Skeletal muscle cell (primary cell): ENCODE measurements at places on chromosomes 6 and 20.

DNA sequence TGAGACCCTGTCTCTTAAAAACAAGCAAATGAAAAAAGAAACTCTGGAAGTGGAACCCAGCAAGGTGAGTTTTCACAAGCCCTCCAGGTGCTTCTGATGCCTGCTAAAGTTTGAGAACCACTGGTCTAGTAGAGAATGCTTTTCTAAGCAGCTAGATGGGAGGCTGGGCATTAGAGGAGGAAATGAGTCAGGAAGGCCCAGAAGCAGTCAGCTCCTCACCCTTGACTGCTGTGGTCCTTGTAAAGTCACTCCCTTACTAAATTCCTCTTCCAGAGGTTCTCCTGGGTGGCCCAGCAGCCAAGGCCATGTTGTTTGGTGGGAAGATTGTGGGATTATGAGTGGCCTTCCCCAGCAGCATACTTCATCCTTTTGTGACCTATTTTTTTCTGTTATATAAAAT, 52.0 kb upstream of the FYN start:
- peak; percentile 52 for DNase-seq

- DNase-seq: peak; percentile 75
Observed at GRCh38 chr6:41941280-41942066, at the start of gene CCND3. Gene CCND3, minus strand, starts transcription at chr6:41941808. Its CDS starts 159 bp downstream, at chr6:41941649.

DNA sequence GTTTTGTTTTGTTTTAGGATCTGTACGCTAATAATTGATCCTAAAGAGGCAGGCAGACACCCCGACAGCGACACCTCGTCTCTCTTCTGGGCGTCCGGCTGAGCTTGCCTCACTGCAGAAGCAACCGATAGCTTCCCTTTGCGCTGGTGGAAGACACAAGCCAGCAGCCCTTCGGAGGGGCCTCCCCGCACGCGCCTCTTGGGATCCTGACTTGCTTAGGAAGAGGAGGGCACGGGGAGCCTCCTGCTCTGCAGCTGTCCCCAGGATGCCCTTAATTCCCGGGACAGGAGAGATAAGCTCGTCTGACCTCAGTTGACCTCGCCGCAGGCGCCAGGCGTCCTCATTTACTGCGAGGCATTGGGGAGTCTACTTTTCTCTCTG, 94.0 kb downstream of the CD83 start:
- no peak for DNase-seq

GRCh38 chr6:27669295-27669623, 196.4 kb upstream of the ZNF184 start:
- no peak for DNase-seq

- DNase-seq: no peak
Observed at GRCh38 chr6:57195457-57195856, 23.3 kb downstream of the BAG2 start.

DNA sequence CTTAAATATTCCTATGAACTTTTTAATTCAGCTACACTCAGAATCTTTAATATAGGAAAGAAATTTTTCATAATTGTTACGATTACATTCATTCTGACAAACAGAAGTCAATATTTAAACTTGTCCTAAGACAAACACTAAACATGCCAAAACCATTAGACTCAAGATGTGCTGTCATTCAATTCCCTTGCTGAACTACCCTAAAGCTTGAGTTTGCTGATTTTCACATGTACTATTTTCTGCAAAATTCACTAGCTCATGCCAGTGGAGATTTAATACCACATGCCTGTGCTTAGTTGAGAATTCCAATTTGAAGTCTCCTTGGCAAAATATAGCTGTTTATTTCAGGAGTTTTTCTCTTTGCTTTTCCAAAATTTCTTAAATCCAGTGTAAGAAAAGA, 448.0 kb downstream of the COL12A1 start:
- no peak for DNase-seq

- no peak for DNase-seq
Observed at GRCh38 chr6:137688230-137688971, 178.7 kb upstream of the TNFAIP3 start.

GRCh38 chr6:156345700-156346099, 431.5 kb upstream of the ARID1B start:
- no peak for DNase-seq

GRCh38 chr6:87925373-87926060, 122.1 kb upstream of the SPACA1 start:
- DNase-seq: no peak

- DNase-seq: no peak
Observed at GRCh38 chr6:4786996-4787395, 10.8 kb downstream of the CDYL start.

GRCh38 chr6:157941101-157941863, 40.4 kb upstream of the SYNJ2 start:
- no peak for DNase-seq

GRCh38 chr20:49037962-49038387, 8.1 kb upstream of the CSE1L start:
- no peak for DNase-seq

DNA sequence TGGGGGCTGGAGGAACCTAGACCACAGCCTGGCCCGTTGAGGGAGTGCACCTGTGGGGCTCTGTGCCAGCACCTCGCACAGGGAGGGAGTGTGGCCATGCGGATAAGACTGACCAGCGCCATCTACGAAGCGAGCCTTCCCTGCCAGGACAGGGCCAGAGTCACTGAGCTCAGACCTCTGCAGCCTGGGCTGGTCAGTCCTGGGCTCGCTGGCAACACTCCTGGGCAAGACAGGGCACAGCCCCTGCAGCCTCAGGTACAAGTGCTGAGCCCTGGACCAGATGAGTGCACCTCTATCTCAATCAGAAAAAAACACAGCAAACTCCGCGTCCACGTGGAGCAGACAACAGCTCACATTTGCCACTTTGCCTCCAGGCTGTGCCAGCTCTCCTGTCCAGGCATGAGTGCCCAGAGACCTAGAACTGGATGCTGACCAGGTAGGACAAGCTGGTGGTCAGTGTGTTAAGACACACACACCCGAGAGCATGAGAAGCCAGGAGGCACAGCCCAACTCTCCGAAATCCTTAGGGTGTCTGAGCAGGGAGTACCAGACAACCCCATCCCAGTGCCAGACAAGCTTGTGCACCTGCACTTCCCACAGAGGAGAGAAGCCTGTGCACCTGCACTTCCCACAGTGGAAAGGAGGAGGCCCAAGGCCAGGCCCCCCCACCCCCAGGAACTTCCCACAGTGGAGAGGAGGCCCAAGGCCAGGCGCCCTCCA, 4.9 kb downstream of the ARFRP1 start:
- DNase-seq: no peak

DNA sequence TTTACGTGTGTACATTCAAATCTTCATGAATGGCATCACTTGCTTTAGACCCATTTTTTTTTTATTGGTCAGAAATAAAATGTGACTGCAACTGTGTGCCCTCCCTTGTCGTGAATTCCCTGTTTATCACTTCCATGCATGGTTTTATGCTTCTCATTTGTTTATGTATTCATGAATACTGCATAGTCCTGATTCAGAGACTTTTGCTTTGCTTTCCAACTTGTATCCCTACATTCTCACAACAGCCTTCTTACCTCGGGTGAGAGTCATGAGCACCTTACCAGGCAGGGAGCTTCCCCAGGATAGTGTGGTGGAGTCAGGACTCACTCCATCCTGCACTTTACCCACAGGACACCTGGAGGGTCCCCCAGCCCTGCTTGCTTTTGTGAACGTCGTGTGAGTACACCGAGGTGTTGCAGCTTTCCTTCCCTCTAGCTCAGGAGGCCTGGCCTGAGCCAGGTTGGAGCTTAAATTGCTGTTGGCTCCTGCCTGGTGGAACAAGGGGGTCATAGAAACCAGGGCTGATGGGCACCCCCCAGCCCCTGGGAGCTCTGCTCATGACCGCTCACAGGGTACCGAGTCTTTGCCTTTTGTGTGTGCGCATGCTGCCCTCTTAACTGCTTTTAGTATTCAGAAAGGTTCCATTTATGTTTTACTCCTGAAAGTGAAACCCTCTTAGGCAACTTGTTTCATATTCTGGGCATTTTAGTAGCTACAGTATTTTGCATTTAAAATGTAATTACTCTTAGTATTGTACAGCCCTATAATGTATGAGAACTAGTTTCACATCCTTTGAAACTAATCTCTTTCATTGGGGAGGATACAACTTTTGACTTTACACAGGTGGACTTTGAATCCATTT, 66.0 kb downstream of the CDS2 start:
- no peak for DNase-seq

GRCh38 chr6:141988954-141989705, 143.6 kb upstream of the GJE1 start:
- DNase-seq: peak; percentile 51

GRCh38 chr6:134712311-134712710, 237.6 kb downstream of the ALDH8A1 start:
- DNase-seq: no peak

DNA sequence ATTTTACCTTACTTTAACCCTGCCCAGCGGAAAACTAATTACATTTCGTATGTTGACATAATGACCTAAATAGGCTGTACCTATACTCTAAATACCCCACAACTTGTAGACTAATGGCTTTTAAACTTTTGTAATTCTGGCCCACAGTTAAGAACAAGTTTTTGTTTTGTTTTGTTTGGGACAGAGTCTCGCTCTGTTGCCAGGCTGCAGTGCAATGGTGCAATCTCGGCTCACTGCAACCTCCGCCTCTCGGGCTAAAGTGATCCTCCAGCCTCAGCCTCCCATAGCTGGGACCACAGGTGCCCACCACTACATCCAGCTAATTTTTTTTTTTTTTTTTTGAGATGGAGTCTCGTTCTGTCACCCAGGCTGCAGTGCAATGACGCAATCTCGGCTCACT, 5.7 kb upstream of the SASH1 start:
- no peak for DNase-seq

DNA sequence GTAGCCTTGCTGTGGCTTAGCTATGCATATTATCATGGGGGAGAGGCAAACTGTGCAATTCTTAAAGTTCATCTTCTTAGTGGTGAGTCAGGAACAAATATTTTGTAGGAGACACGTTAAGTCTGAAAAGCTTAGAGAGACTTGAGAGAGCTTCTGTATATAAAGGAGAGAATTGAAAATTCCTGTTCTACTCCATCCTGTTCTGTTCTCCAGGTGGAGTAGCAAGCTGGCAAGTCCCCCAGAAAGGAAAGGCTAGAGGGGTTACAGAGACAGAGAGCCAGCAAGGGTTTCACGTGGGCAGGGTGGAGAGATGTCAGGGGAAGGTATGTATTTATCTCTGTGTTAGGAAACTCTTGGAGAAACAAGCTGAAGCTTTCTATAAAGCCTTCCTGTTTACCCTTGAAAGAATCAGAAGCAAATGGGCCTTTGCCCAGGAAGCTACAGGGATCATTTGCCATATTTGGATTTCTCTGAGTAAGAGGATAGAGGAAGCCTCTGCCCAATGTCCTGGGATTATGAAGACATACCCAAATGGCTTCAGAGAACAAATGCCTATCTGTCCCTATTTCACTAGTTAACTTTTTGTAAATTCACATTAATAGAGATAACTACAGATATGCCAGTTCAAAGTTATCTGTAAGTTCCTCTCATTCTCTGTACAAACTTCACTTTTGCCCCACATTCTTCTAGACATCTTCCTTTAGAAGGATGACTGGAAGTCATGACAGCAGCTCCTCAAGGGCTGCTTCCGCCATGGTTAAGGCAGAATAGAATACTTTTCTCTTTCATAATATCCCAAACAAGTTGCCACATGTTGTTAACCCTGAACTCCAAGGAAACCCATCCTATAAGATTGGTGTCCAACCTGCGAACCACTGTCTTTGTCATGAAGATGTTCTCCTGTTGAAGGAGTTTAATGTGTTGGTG, 126.7 kb upstream of the NEDD9 start:
- no peak for DNase-seq
